Stimulated activated CD8-positive, alpha-beta memory T cell treated with anti-CD3 and anti-CD28 coated beads, Interleukin-2, amount 100 ng/mL, for 48 hours (primary cell): ENCODE measurements at places on chromosomes 5 and 9.

DNA sequence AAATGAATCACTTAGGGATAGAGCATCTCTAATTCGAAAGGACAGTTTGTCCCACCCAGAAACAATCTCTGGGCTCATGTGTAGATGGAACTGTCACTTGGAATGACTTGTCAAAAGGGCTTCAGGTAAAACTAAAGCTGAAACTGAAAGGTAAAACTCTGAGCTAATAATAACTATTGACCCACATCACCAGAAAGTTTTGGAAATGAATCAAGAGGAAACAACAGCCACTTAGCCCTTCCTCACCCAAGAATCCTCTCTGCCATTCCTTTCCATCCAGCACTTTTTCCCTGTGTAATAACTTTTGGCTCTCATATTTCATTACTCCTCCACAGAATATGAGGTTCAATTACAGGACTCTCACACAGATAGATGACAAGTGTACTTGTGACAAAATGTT, 14.0 kb upstream of the GLRX start:
- no peak for DNase-seq

DNA sequence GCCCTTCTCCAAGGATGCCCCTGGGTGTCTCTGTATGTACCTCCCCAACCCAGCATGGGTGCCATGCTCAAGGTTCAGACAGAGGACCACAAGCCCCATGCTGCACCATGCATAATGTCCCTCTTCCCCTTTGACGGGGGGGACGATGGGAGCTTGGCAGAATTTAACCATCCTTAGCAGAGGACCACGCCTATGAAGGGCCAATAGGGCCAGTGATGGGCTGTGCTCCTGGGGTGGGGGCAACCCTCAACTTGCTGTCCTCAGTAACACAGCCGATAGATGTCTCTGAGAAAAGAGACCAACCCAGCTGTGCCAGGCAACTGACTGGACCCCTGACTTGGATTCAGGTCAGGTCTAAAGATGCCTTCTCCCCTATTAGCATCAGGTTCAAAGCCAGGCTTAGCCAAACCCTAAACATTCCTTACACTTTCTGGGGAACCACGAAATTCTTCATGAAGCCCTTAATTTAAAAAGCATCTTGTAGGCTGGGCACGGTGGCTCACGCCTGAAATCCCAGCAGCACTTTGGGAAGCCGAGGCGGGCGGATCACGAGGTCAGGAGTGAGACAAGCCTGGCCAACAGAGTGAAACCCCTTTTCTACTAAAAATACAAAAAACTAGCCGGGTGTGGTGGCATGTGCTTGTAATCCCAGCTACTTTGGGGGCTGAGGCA, 20.7 kb upstream of the JADE2 start:
- no peak for DNase-seq

- no peak for DNase-seq
These were observed 35.0 kb downstream of the ACTBL2 start for GRCh38 chr5:57447658-57448057.

DNA sequence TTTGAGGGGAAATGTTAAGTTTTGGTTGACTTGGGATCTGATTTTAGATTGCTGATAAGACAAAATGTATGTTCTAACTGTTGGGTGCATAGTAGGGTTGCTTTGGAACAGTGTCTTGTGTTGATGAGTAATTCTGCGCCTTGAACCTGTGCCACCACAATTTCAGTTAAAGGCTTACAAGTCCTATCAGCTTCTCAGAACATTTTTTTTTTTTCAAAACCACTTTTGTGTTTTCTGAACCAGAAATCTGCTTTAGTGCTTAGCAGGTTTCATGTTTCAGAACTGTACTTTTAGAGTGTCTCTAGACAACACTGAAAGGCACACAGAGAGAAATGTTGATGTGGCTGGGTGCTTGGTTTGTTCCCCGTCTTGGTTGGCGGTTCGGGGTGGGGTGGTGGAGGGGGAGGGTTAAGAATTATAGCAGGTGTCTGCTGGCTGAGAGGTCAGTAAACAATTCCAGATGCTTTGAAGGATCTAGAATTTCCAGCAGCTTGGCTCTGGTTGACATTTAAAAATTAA, 84.6 kb downstream of the ANKRD55 start:
- peak; percentile 31 for DNase-seq

DNA sequence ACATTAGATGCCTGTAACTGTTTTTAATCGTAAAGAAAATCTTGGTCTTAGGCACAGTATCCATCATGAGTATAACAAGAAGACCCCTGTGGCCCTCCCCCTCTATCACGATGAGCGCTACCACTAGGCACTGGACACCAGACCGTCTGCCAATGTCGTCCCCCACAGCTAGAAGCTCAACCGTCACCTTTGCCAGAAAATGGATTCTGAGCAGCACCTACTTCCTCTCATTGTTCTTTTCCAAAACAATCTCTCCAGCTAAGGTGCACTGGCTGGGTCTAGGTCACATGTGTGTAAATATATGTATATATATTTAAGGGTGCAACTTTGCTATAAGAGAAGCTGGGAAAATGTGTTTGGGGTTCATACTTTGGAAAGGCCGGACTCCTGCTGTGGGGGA, 15.7 kb upstream of the SSBP2 start:
- no peak for DNase-seq

DNA sequence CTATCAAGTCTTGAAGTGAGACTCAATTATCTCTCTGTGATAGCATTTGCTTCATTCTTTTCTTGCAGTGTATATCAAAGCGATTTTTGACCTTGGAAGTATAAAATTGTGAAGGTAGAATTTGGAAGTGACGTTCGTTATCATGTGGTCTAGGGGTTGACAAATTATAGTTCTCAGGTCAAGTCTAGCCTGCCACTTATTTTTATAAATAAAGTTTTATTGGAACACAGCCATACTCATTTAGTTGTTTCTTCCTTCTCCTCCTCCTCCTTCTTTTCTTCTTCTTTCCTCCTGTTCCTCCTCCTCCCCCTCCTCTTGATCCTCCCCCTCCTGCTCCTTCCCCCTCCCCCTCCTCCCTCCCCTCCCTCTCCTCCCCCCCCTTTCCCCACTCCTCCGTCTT, 38.0 kb downstream of the LRRTM2 start:
- no peak for DNase-seq

- no peak for DNase-seq
These were observed 534.7 kb downstream of the CAAP1 start for GRCh38 chr9:26357803-26358344.

GRCh38 chr5:147208134-147208533, 26.7 kb upstream of the STK32A start:
- DNase-seq, result no peak

GRCh38 chr9:124792257-124793014, 15.5 kb downstream of the OLFML2A start:
- no peak for DNase-seq

GRCh38 chr9:70049236-70049635, 5.6 kb downstream of the MAMDC2 start:
- DNase-seq, result no peak

DNA sequence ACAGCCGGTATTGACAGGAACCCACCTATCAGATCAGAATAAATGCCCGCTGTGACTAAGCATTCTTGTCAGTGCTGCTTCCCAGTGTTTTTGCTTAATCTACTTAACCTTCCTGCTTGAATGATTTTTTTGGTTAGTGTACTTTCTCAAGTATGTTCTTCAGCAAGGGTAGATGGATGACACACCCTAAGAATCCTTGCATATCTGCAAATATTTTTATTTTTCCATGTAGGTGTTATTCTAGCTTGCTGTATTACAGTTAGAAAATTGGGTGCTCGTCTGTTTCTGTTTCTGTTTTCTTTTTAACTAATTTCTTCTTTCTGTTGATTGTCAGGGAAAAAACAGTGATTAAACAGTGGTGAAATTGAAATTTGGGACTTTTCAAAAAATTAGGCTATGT, 64.5 kb downstream of the SEC61B start:
- no peak for DNase-seq

- DNase-seq, result no peak
These were observed 51.4 kb downstream of the COL5A1 start for GRCh38 chr9:134693011-134693410.

- DNase-seq, result no peak
These were observed 117.5 kb downstream of the FGF1 start for GRCh38 chr5:142568283-142568995.

GRCh38 chr5:4627929-4628328, 512.2 kb upstream of the ADAMTS16 start:
- DNase-seq, result no peak

GRCh38 chr9:82404196-82404870, 415.8 kb downstream of the SPATA31D1 start:
- no peak for DNase-seq

GRCh38 chr5:132064140-132064539, 3.7 kb downstream of the IL3 start:
- DNase-seq, result no peak

GRCh38 chr9:122222791-122223190, 6.0 kb downstream of the LHX6 start:
- DNase-seq, result no peak

DNA sequence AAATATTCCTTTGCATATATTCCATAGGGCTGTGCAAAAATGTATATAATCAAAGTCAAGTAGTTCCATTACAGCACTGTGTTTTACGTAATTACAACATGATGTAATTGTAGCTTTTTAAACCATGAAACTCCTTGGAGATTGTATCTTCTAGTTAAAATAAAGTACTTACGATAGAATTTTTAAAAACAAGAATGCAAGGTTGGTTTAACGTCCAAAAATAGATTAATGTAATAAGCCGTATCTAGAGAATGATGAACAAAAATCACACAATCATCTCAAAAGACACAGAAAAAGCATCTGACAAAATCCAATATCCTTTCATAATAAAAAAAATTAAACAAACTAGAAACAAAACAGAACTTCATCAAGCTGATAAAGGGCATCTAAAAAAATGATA, 86.2 kb downstream of the DENND1A start:
- DNase-seq, result no peak

- no peak for DNase-seq
These were observed 33.5 kb downstream of the TLX3 start for GRCh38 chr5:171342362-171343111.

DNA sequence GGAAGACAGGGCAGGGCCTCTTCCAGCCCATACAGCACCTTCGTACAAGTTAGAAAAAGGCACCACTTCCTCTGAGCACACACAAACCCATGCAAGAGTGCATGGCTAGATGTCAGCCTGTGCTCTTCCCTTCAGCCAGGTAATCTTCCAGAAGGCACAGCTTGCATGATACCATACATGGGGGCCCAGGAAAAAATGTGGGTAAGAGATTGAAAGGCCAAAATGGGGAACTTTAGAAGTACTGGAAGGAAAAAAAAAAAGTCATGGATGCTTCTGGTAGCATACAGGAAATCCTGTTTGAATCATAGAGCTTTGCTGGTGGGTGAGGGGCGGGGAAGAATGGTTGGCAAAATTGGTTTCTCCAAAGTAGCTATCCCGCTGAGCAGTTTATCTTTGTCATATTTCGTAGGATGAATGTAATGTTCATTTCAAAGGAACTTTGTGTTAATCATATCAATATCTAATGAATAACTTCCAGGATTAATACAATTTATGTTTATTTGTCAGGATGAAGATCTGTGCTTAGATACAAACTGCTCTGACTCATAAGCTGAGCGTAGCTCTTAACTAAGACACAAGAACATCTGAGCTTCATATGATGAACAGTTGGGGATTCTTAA, 78.2 kb upstream of the MAP3K1 start:
- DNase-seq, result no peak

- DNase-seq, result no peak
These were observed 48.9 kb upstream of the CPEB4 start for GRCh38 chr5:173839117-173839713.

DNA sequence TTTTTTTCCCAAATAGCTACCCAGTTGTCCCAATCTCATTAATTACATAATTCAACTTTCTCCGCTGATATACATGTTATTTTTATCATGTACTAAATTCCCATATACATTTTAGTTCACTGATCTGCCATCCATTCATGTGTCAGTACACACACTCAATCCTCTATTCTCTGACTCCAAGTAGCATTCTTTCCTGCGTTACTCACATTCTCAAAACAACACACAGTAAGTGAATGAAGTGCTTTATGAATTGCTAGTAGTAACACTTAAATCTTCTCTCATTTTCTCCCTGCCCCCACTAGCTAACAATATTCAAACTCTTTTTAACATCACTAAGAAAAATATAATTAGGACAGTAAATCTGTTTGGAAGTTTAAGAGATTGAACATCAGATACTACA, 8.9 kb downstream of the ZNF366 start:
- no peak for DNase-seq

GRCh38 chr9:132560616-132561202, 21.7 kb upstream of the BARHL1 start:
- DNase-seq, result no peak
